ENCODE measurements at places on chromosomes 13 and 19.

DNA sequence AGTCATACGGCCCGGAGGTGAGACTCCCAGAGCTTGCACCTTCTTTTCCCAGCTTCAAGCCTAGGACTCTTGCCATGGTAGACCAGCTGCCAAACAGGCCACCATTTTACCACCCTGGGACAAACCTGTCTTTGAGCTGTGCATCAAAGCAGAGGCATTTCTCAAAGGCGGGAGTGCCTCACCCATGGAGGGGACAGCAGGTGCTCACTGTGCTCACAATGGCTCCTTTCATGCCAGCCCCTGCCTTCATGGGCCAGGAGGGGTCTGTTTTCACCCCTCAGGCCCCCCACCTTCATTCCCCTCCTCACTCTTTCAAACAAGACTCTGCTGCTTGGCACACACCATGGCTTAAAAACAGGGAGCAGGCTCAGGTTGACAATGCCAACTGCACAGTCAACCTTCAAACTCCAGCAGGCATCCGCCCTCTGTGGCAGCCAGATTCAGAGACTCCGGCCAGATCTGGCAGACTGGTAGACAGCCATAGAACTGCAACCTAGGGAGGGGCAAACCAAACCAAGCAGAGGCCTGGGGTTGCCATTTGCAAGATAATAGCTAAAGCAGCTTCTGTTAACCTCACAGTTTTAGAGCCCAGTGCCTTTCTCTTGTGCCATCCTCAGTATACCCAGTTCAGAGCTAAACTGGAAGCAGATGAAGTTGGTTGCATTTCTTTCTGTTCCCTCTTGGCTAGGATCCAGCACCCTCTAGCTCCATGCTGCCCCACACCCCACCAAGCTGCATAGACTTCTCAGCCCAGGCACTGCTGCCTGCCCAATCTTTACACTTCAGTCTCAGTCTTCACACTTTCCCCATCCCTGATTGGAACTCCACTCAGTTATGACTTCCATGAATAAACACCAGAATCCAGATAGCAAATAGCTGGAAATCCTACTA, 93.9 kb upstream of the SPATA13 start:
- no peak for DNase-seq

DNA sequence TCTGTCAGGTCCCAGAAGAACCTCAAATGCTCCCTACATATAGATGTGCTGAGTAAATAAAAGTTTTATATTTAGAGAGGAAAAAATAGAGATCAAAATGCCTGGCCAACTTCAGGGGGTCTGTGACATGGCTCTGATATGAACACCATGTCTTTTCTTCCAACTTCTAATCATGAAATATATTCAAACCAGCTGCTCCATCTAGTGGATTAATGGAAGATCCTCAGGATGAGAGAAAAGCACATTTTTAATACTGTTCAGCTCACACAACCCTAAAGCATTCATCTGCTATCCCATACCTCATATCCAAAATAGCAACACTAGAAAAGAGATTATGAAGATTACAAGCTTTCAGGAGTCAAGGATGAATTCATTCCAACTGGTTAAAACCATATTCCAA, 56.0 kb upstream of the DOCK9 start:
- DNase-seq: no peak

DNA sequence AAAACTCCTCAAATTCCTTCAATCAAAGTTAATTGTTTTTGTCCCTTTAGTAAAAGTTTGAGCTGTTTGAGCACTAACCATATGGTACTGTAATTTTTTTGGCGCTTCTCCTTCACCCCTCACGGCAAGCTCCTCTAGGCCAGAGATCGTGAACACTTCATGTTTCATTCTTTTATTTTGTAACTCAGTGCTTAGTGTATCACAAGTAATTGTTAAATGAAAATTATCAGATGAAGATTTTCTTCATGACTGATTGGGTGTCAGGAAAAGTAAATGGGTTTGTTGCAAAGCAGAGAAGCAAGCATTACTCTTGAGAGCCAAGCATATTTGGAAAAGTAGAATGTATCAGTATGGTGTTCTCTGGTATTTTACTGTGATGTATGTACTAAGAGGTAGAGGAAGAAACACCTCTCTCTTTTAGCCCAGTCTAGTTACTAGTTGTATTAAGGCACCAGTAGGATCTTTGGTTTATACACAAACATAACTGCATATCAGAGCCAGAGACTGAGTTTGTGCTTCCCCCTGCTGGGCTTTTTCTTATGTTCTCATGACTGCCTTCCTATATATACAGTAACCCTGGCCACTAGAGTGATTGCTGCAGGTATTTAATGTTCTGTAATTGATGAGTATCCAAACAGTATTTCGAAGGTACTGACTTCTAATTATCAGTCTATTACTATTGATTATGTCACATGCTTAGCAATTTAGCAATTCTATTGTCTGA, 202.3 kb upstream of the KLHL1 start:
- DNase-seq: no peak

- no peak for DNase-seq
These were observed 5.4 kb downstream of the RSPH6A start for GRCh38 chr19:45809643-45810159.

DNA sequence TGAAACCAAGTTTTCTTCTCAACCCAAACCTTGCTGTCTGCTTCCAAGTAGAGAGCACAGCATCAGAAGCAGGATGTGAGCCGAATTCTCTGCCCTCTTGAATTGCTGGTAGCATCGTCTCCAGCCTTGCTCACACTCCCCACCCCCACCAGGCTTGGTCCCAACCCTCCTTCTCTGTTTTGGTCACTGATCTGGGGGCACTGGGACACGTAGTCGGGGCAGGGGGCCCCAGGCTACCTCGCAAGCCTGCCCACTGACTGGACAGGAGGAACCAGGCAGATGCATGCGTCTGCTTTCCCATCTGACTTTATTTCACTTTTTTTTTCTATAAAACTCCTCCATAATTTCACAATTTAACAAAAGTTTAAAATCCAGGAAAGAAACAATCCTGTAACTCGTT, 69.7 kb downstream of the MLLT1 start:
- no peak for DNase-seq

GRCh38 chr19:519449-519865, 12.1 kb upstream of the CDC34 start:
- DNase-seq: no peak

GRCh38 chr19:19552798-19553197, 14.7 kb downstream of the CILP2 start:
- no peak for DNase-seq

GRCh38 chr13:106570299-106570852, 2.4 kb upstream of the ARGLU1 start:
- peak; percentile 45 for DNase-seq

- no peak for DNase-seq
These were observed 211.9 kb downstream of the NALCN start for GRCh38 chr13:101204270-101205020.

DNA sequence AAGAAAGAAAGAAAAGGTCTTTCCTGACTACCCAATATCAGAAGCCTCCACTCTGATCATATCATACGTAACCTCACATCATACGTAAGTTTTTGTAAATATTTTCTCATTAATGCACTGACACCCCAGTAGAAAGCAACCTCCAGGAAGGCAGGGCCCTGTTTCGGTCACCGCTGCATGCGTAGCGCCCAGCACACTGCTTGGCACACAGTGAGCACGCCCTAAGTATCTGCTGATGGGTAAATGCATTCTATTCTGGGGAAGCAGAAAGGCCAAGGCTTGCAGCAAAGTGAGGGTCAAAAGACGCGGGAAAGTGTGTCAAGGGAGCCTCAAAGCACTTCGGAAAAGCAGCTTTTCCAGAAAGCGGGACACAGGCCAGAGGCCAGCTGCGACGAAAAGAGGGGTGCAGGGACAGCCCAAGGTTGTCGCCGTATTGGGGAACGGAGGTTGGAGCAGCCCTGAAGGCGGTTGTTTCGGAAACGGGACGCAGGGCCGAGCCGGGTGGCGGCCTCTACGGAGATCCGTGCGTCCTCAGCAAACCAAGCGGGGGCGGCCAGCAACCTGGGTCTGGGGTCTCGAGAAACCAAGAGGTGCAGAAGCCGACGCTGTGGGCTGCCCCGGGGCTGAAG, 463 bp downstream of the SUGP1 start:
- no peak for DNase-seq

- DNase-seq: no peak
These were observed 588 bp downstream of the DNASE2 start for GRCh38 chr19:12880551-12881171.

DNA sequence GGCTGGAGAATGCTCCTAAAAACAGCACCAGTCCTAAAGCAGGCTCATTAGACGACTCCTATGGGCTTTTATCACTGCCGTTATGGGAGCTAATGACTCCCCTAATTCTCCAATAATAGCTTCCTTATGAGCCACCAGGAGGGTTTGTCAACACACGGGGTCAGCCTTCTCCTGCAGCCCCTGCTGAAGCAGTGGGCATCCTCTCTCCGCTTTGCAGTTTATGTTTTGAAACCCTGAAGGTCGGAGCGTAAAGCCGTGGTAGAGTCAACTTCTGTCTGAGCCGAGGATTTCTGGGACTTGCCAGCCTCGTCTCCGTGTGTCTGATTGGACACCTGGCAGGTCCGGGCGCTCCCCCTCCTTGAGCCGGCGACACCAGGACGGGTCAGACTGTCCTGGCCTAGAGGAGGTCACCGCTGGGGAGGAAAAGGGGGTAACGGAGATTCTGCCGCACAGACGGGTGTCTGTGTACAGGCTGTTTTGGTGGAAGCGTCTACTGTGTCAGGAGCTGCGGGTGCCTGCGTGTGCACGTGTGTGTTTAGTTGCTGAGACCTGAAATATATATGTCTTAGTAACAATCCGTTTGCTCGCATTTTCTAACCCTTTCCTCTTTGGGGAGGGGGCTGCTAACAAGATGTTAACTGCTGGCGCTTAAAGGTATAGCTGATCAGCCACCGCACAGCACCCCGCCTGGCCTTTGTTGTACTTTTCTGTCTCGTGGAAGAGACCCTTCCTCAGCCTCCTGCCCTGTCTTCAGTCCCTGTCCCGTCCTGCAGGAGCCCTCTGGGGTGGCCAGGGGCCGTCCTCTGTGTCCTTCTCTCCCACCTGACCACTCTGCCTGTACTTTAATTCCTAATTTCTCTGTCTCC, 1.9 kb downstream of the KDM4B start:
- no peak for DNase-seq

GRCh38 chr19:6947745-6948144, 60.4 kb downstream of the ADGRE1 start:
- peak; percentile 26 for DNase-seq

GRCh38 chr13:24927810-24928404, 163.9 kb downstream of the RNF17 start:
- DNase-seq: no peak

DNA sequence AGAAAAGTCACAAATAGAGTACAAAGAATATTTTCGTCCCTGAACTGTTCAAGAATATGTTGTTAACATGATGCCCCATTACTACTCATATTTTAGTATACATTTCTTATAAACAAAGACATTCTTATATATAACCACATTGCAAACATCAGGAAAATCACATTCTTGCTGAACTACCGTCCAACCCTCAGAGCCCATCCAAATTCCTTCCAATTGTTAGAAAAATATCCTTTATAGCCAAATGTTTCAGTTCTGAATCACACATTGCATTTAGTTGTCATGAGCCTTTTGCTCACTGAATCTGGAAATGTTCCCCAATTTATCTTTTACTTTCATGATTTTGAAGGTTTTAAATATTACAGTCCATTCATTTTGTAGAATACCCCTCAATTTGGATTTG, 467.8 kb upstream of the ARGLU1 start:
- DNase-seq: no peak

- no peak for DNase-seq
These were observed 13.6 kb downstream of the IER2 start for GRCh38 chr19:13163609-13164342.

- DNase-seq: no peak
These were observed 738.2 kb downstream of the GPC5 start for GRCh38 chr13:92136449-92137155.

- no peak for DNase-seq
These were observed 1505.9 kb downstream of the PCDH9 start for GRCh38 chr13:65724226-65724625.

- no peak for DNase-seq
These were observed 44.0 kb downstream of the CCDC70 start for GRCh38 chr13:51905787-51906186.

DNA sequence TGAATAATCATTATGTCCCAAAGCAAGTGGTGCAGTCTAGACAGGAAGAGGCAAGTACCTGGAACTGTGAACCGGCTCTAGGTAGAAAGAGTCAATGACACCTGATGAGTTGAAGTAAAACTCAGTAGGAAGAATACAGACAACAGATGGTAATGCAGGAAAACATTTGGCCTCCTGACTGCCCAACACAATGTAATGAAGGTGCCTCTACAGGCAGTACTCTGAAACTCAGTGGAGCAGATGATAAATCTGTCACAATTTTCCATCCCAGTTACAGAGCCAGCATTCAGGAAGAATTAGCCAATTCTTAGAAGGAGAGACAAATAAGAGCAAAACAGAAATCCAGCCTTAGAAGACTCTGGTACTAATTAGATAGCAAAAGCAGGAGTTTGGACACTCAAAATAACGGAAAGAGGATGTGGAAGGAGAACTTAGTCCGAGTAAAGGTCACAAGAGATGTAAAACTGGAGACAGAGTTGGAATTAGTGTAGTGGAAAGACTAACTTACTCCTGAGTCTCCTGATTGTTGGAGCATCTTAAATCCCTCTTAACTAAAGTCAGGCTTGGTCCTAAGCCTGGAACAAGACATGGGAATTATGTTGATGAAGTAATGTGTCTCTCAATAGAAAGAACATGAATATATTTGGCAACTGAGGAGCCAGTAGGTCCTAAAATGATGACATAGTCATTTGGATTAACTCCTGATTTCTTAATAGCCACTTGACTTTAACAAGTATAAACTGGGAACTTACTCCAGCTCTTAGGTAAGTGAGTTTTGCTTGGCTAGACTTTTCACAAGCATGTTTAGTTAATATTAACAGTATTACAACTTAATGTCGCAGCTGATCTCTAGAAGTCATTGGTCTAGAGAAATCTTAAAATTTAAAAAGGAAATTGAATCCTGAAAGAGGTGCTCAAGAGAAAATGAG, 457.3 kb upstream of the MIR17HG start:
- no peak for DNase-seq

- DNase-seq: no peak
These were observed 60.1 kb downstream of the PEPD start for GRCh38 chr19:33461256-33462111.

DNA sequence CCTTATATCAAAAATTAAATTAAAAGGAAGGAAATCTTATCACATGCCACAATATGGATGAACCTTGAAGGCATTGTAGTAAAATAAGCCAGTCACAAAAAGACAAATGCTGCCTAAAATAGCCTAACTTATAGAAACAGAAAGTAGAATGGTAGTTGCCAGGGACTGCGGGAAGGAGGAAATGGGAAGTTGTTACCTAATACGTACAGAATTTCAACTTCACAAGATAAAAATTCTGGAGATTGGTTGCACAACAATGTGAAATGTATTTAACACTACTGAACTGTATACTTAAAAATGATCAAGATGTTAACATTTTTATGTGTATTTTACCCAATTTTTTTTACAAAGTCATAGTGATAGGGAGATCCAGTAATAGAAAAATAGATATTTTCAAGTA, 10.2 kb upstream of the N4BP2L2 start:
- DNase-seq: no peak

DNA sequence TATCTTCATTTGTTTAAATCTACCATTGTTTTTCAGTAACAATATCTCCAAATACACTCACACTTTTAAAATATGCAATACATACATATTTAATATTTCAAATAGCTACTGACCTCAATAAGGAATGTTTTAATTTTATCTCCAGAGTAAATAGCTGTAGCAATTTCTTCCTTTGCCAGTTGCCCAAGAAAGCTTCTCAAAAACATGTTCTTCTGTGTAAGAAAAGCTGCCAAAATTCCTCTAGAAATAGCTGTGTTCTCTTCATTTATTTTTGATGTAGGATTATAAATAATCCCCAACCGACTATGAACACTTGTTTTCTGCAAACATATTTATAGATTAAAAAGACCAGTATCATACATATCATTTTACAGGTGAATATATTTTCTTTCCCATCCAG, 150.5 kb downstream of the UGGT2 start:
- no peak for DNase-seq

All from stimulated activated CD8-positive, alpha-beta memory T cell treated with anti-CD3 and anti-CD28 coated beads, Interleukin-7, amount 100 ng/mL, for 48 hours (primary cell).